NCI-H1694 treated with DMSO at 0.1 percent for 48 hours (cell line): ENCODE measurements at places on chromosomes 5 and 9.

DNA sequence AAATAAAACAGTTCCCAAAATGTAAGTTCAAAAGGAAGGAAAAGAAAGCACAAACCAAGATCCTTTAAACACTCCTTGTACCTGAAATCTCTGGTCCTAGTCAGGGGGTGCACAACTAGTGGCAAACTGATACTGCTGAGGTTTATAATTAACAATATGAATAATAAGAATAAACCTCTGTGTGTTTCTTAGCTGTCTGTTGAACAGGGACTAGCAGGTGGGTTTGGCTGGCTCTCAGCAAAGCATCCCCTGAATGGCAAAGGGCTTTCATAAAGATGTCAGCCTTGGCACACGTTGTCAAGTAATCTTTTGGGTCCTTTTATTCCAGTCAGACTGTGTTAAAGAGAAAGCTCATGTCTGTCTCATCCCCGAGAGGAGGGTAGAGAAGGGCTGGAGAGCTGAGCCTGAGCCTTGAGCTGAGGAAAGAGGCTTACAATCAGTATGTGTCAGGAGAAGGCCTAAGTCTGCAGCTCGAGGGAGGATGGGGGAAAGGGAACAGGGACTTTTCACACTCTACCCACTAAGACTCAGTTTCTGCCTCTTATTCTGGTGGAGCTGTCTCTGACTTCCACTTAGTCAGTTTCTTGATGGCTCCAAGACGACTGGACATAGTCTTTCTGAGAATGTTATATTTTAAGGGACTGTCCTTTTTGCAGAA lies 123.0 kb downstream of the GALNT10 start:
- DNase-seq, result no peak

- no peak for DNase-seq
Measured at GRCh38 chr5:117594166-117594565, 1019.5 kb upstream of the SEMA6A start.

GRCh38 chr9:124710766-124711165 lies 60.3 kb downstream of the NR6A1 start:
- DNase-seq, result no peak

- DNase-seq, result no peak
Measured at GRCh38 chr5:135238622-135239452, 160.2 kb downstream of the MACROH2A1 start.

GRCh38 chr5:130116462-130116861 lies 212.2 kb downstream of the CHSY3 start:
- DNase-seq, result no peak

- DNase-seq, result no peak
Measured at GRCh38 chr9:93886911-93887310, 68.2 kb downstream of the BARX1 start.

GRCh38 chr9:108568093-108568492 lies 287.7 kb downstream of the ACTL7B start:
- DNase-seq, result no peak

GRCh38 chr5:92328584-92329259 lies 945.6 kb upstream of the ARRDC3 start:
- DNase-seq, result no peak

- no peak for DNase-seq
Measured at GRCh38 chr9:93234600-93234999, 50.7 kb downstream of the WNK2 start.

GRCh38 chr9:129380961-129381401 lies 202.9 kb upstream of the IER5L start:
- no peak for DNase-seq

- no peak for DNase-seq
Measured at GRCh38 chr5:154015071-154015693, 23.5 kb downstream of the FAM114A2 start.

- DNase-seq, result no peak
Measured at GRCh38 chr9:33731142-33731541, 64.2 kb upstream of the PRSS3 start.
